Stimulated activated CD4-positive, alpha-beta T cell treated with anti-CD3 and anti-CD28 coated beads, Interleukin-15, amount 100 ng/mL, for 1 hour (primary cell): ENCODE measurements at places on chromosomes 3 and 15.

DNA sequence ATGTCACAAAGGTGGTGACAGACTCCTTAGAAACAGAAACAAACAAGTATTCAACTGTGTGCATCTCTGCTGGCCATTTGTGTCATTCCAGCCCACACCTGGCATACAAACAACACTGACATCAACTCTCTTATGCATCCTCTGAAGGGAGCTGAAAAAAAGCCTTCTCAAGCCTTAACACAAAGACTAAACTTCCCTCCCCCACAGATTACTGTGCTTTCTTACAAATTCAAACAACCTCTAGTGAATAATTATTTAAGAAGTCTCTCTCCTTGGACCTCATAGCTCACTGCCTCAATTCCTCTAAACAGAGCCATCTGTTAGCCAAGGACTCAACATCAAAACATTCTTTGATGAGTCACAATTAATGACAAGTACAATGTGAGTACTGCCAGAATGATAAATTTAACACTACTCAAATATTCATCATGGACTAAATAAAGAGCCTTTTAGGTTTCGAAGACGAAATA, 132.1 kb downstream of the WDR76 start:
- DNase-seq = no peak

DNA sequence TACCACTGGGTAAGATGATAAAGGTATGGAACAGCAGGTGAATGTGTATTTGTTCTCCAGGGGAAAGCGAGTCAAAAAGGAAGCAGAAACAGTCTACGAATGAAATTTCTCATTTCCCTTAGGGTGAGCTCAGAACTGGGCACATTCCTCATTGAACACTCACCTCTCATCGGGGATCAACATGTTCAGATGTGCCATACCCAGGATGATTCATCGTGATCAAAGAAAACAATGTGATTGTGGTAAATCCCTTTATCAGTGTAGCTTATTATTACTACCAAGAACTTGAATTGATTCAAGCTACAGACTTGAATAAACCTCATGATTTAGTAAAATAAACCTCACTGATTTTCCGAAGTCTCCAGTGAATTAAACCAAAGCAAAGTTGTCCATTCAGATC, 72.1 kb downstream of the GJD2 start:
- no peak for DNase-seq

GRCh38 chr3:177465257-177465642, 268.0 kb upstream of the TBL1XR1 start:
- no peak for DNase-seq

- no peak for DNase-seq
These were observed 72.6 kb downstream of the CCR1 start for GRCh38 chr3:46135475-46135874.

- DNase-seq = no peak
These were observed 179.2 kb downstream of the RORA start for GRCh38 chr15:61049934-61050333.

DNA sequence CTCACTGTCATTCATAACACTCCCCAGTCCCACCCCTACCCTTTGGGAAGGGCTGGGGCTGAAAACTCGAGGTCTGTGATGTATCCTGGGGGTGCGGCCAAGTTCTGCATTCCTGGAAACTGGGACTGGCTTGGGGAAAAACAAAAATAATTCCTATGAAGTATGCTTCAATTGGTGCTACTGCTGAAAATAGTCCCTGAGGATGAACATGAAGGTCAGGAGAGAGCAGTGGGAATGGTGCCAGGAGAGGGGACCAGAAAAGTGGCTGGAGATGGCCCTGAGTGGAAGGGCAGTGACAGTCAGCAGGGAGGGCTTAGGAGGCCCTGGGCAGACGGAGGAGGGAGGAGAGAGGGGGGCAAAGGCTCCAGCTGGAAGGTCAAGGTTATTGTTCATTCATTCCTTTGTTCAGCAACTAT, 4.8 kb upstream of the ISLR start:
- DNase-seq = no peak

DNA sequence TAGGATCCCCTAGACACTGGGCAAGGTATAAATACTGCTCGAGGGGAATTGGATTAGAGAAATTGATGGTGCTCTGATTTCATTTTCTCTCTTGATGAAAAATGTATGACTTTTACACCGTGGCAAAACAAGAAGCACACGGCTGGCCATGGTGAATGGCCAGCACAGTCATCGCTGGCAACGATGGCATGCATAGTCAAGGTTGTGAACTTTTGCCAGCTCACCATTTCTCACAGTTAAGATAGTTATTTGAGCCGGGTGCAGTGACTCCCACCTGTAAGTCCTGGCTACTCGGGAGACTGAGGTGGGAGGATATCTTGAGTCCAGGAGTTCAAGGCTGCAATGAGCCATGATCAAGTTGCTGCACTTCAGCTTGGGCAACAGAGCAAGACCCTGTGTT, 95.4 kb downstream of the HMG20A start:
- no peak for DNase-seq

- no peak for DNase-seq
These were observed 88.2 kb downstream of the RAB11A start for GRCh38 chr15:65957451-65957850.

DNA sequence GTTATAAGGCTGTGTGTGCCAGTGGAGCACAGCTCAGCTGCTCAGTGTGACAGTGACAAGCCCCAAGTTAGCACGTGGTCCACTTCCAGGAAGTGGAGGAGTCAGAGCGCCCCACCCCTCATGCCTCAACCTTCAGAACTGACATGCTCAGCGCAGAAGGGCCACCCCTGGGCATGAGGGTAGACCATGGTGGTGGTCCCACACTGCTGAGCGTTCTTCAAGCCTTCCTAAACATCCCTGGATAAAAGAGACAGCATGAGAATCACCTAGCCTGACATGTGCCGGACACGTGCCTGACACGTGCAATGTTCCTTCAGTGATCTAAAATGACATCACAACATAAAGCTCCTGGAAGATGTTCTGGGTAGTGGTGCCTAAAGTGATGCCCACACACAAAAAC, 16.8 kb downstream of the ATP10A start:
- no peak for DNase-seq

DNA sequence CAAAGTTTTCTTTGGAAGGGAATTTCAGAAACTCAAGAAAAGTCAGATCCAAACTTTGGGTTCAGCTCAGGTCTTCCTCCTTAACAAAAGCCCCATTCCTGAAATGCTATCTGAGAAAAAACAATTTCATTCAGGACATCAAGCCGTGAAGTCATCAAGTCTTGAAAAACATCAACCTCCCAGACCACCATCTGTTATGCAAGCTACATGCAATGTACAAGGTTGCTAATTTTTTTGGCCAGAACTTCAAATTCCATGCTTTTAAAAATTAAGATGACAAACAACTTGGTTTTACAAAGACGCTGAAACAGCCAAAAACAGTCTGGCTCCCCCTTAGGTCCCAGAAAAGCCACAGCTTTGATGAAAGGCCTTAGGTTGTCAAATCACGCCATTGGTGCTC, 53.9 kb upstream of the WNT5A start:
- DNase-seq = no peak

DNA sequence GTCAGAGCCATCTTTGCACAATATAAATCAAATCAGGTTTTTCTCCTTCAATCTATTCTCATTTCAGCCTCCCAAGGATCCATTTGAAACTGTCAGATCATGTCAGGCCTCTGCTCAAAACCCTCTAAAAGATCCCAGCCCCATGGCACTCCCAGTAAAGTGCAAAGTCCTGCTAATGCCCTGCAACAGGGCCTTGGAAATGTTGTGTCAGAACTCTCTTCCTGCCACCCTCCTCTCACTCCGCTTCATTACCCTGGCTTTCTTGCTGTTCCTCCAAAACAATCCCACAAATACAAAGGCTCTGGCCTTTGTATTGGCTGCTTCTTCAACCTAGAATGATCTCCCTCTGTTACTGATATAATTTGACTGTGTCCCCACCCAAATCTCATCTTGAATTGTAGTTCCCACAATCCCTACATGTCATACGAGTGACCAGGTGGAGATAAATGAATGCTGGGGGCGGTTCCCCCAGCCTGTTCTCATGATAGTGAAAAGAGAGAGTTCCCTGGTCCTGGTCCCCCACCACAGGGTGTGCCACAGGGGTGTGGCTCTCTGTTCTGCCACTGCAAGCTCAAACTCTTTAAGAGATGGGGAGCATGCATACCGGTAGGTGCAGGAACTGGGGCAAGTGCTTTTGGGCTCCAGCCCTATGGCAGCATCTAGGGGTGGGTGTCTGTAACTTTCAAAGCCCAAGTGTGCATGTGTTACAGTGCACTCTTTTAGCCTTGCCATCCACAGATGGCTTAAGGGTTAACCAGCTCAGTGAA, 22.9 kb upstream of the TRA2B start:
- no peak for DNase-seq

- no peak for DNase-seq
These were observed 75.5 kb downstream of the TOP2B start for GRCh38 chr3:25589104-25589782.

DNA sequence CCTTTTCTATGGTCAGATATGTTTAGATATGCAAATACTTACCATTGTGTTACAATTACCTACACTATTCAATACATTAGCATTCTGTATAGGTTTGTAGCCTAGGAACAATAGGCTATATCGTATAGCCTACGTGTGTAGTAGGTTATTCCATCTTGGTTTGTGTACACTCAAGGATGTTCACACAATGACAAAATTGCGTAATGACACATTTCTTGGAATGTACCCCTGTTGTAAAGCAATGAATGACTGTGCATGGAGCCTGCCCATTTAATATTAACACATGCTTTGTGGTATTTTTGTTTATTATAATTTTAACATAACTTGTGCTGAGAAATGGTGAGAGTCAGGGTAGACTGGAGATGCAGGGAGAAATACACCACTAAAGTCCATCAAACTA, 154.9 kb downstream of the LEKR1 start:
- DNase-seq = no peak

DNA sequence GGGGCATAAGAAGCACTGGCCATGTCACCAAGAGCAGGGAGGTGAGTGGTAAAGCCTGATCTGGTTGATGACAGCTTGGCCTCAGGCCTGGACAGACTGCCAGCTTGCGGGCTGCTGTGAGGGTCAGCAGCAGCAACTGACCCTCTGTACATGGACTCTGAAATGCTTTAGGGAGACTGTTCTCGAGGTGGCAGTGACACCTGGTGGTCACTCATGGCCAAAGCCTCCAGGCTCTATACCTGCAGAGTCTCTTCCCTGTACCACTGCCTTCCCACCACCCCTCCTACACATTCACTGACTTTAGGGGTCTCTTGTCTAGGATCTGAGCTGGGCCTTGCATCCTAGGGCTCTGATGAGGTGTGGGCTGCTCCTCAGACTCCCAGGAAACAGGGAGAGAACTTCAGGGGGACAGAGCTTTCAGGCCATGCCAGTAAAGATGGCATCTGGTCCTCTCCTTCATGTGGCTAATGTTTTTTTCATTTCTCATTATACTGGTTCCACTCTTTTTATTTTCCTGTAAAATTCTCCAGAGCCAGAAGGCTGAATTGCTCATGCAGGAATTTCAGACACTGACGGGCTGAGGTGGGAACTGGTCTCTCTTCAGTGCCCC, 17.2 kb upstream of the TIMP4 start:
- no peak for DNase-seq

GRCh38 chr3:119400466-119400865, 62.9 kb downstream of the TMEM39A start:
- no peak for DNase-seq

GRCh38 chr15:48803877-48804276, 7.0 kb downstream of the CEP152 start:
- DNase-seq = no peak

GRCh38 chr3:16534640-16535262, 21.3 kb upstream of the RFTN1 start:
- no peak for DNase-seq

DNA sequence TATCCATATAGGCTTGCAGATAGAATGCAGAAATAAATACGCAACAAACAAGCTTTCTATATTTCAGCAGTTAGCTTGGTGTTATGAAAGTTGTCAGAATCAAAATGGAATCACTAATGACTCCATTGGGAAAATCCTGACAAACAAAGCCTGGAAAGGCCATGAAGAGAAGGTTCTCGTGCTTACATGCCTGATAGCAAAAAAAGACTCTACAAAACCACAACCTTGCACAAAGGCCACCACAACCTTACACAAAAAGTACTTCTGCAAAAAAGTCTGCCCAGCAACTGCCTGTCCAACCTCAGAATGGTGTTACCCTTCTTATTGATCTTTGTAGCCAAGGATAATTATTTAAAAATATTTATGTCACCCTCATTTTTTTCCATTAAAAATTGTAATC, 14.4 kb upstream of the PLSCR1 start:
- DNase-seq = no peak

GRCh38 chr15:95254263-95254662, 1022.9 kb downstream of the MCTP2 start:
- no peak for DNase-seq

- no peak for DNase-seq
These were observed 93.7 kb upstream of the UBE3A start for GRCh38 chr15:25532269-25533140.

DNA sequence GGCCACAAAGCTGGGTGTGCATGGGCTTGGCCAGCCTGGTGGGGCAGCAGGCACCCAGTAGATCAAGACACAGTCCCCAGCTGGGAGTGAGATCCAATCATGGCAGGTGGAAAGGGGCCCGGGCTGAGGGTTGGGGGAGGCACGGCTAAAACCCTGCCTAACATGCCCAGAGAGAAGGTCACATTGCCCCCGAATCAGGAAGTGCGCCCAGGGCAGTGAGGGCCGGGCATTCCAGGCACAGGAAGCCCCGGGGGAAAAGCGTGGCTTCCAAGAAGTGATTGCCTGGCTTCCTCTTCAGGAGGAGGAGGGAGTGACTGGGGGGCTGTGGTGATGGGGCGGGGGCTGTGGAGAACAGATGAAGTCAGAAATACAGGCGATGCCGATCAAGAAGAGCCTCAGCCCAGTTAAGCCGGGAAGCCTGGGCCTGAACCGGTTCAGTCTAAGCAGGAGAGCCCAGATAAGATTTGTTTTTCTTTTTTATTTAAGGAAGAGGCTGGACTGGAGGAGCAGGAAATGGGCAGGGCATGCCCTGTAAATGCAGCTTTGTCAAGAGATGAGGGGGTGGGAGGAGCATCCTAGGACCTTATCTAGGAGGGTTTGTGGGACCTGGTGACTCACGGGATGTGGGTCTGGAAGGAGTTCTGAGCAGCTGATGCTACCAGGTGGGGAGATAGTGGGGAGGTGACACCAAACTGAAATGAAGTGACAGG, 83.9 kb downstream of the CHSY1 start:
- peak; percentile 3 for DNase-seq

DNA sequence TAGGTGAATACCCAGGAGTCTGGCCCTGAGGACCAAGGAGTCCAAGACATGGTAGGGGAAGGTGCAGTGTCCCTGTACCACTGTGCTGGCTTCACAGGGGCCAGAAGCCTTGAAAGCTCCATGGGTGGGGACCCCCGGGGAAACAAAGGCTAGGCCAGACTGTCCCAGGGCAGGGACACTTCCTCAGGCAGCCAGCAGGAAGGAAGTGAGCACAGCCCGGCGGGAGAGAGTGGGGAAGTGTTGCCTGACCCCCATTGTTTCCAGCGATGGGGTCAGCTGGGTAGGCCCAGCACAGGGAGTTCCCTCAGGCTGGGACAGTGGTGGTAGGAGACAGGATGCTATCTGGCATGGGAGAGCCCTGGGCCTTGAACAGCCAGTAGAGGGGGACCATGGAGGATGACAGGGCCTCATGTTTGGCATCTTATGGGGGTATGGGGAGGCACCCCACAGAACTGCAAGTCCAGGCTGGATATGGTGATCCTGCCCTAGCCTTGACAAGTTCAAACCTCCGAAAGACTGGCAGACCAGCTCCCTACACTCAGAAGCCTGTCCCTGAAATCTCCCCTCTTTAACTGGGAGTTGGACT, 1.2 kb upstream of the HYAL2 start:
- DNase-seq = no peak
